Lower lobe of right lung (tissue), 2 donors: ENCODE measurements at places on chromosomes 4 and X. TPM values are rescaled to one million over a fixed set of nuclear protein-coding genes. Genes with fewer than 3 reads are reported as not detected.

Gene ADH1C
- 8.2 TPM for total RNA-seq

Gene EIF2S3
- total RNA-seq, result 174 TPM

DNA sequence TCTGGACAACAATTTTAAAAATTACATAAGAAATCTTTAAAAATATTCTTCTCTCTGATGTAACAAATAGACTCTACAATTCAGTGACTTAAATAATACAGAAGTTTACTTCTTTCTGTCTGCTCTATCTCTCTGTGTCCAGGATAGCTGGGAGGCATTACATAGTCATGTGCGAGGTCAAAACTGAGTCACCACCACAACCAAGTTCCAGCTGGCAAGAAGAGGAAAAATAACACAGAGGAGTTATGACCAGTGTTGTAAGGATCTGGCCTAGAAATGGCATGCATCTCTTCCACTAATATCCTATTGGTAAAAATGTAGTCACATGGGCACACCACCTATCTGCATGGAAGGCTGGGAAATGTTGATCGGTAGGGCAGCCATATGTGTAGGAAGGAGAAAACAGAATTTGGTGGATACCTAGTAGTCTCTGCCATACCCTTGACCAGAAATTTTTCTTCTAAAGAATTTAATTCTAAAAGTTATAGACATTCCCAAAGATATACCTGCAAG, 39.4 kb upstream of the WDFY3 start:
- H3K4me3 ChIP-seq, result no peak overlapping the region
- H3K36me3 ChIP-seq, result no peaks in the 10 kb centered on the region
- DNase-seq, result no peak
- H3K27me3 ChIP-seq, result no peaks in the 10 kb centered on the region

Gene GAK
- 130 TPM for total RNA-seq
